ENCODE measurements at places on chromosomes 2 and 18. TPM values are rescaled to one million over a fixed set of nuclear protein-coding genes. Genes with fewer than 3 reads are reported as not detected.

SCN1A gene
- total RNA-seq = 0.41 TPM

QPCT gene
- 11.0 TPM for total RNA-seq

LMAN1 gene
- total RNA-seq = 64.7 TPM

CFAP210 gene
- total RNA-seq = 3.3 TPM

LOXHD1 gene
- not detected for total RNA-seq

TMEM182 gene
- under 0.01 TPM for total RNA-seq

DNA sequence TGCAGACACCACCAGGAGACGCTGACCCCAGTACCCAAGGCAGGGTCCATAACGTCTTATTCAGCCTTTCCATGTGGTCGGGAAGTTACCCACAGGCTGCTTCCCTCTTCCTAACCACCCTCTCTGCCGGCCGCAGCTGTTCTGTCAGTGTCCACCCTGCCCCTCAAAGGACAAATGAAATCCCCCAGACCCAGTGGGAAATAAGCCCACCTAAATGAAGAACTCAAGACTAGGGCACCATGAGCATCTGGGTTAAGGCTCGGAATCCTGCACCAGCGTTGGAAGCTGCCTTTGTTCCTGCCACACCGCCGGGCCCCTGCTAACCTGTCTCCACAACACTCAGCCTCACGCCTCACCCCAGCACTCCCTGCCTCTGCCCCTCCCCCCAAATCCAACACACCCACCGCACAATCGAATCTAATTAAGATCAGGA lies 21.7 kb downstream of the BCL11A start:
- H3K36me3 ChIP-seq = no peaks in the 10 kb centered on the region
- peaks cover 16% of the 10 kb centered on the region for H3K27me3 ChIP-seq
- no peak overlapping the region for H3K27ac ChIP-seq
- H3K4me3 ChIP-seq = no peak overlapping the region
- no peaks in the 10 kb centered on the region for H3K4me1 ChIP-seq

- H3K4me1 ChIP-seq = no peaks in the 10 kb centered on the region
- DNase-seq = no peak
Measured at GRCh38 chr2:229715895-229716507, 1.6 kb upstream of the DNER start.

DNA sequence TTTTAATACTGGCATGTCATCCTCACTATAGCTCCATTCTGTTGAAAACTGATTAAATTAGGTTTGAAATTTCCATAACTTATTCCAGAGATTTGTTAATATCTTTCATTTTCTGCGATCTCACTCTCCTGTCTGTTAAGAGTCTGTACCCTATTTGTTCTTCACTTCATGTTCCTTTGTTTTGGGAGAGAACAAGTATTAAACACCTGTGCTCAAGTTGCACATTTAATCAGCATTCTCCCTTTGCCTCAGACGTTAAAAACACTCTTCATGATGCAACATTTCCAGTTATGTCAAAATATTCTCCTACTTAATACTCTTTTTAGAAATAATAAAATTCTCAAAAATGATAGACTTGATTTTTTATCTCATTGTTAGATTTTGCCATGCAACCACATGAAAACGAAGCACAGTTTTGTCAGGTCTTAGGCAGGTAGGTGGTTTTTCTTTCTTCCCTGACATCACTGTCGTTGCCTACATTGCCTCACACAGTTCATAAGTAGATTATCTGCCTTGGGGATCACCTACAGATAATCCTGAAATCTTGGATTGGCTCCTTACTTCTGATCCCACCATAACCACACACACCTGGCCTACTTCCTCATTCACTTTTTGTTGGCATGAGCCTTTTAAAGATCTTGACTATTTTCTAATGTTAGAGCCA lies 109.9 kb downstream of the GAREM1 start:
- H3K27me3 ChIP-seq = no peaks in the 10 kb centered on the region
- H3K36me3 ChIP-seq = no peaks in the 10 kb centered on the region
- H3K27ac ChIP-seq = no peak overlapping the region
- DNase-seq = no peak
- peaks cover 4% of the 10 kb centered on the region for H3K4me1 ChIP-seq
- H3K4me3 ChIP-seq = no peak overlapping the region

- H3K27ac ChIP-seq = no peak overlapping the region
- H3K4me1 ChIP-seq = no peaks in the 10 kb centered on the region
- no peak for DNase-seq
- no peak overlapping the region for H3K4me3 ChIP-seq
- H3K27me3 ChIP-seq = no peaks in the 10 kb centered on the region
Measured at GRCh38 chr2:230916218-230916617, 8.8 kb downstream of the GPR55 start.

GRCh38 chr2:210224591-210224940 lies 681 bp downstream of the ACADL start:
- H3K27me3 ChIP-seq = peaks cover 10% of the 10 kb centered on the region
- no peak overlapping the region for H3K27ac ChIP-seq
- H3K4me1 ChIP-seq = no peaks in the 10 kb centered on the region
- DNase-seq = no peak
- no peaks in the 10 kb centered on the region for H3K36me3 ChIP-seq

DNA sequence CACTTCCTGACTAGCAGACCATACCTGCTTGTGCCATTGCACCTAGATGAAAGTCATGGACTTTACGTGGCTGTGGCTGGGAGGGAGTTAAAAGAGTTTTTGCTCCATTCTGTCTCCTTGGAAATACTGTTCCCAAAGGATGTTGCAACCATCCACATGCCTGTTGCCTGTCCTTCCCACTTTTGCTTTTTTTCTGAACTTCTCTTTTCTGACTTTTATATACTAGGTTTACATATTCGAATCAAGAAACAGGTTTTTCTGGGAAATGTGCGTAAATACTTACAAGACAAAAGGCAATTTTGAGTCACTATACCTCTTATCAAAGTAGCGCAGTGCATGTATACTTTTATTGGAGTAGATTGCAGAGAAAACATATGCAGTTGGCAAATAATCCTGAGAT lies 244.8 kb downstream of the PRKCE start:
- no peaks in the 10 kb centered on the region for H3K4me1 ChIP-seq
- no peak for DNase-seq
- H3K4me3 ChIP-seq = no peak overlapping the region
- H3K27ac ChIP-seq = no peak overlapping the region
- H3K27me3 ChIP-seq = no peaks in the 10 kb centered on the region

- no peaks in the 10 kb centered on the region for H3K4me1 ChIP-seq
- H3K27me3 ChIP-seq = no peaks in the 10 kb centered on the region
- H3K4me3 ChIP-seq = no peak overlapping the region
- DNase-seq = no peak
Measured at GRCh38 chr2:69114534-69114933, 101.6 kb downstream of the ANTXR1 start.

DNA sequence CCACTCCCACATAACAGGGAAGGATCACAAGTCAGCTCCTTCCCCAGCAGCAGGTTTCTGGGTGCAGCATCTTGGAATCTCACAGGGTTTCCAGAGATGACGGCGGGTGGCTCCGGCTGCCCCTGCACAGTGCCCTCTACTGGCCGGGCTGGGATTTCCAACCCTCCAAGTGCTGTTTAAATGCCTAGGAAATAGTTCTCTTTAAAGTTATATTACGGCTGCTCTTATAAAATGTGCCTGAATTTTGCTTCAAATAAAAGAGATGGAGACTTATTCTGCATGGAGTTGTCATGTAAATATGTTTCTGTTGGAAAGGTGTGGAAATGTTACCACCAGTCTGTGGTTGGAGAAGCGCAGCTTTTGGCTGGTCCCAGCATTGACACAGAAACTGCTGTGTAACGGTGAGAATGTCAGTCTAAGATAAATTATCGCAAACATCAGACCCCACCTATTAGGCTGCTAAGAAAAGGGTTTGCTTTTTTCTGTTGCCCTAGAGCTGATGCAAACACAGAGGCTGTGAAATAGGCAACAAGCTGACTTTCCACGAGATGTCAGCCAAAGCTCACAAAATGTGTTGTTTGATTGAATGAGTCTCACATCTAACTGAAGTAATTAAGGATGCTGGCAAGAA lies 3.3 kb upstream of the HJURP start:
- H3K36me3 ChIP-seq = no peaks in the 10 kb centered on the region
- H3K27ac ChIP-seq = no peak overlapping the region

GRCh38 chr2:223043164-223043941 lies 8.6 kb upstream of the KCNE4 start:
- H3K27ac ChIP-seq = no peak overlapping the region
- no peaks in the 10 kb centered on the region for H3K36me3 ChIP-seq
- H3K4me3 ChIP-seq = no peak overlapping the region
- no peaks in the 10 kb centered on the region for H3K4me1 ChIP-seq
- DNase-seq = no peak
- H3K27me3 ChIP-seq = no peaks in the 10 kb centered on the region

- no peaks in the 10 kb centered on the region for H3K36me3 ChIP-seq
- no peaks in the 10 kb centered on the region for H3K4me1 ChIP-seq
- no peak overlapping the region for H3K27ac ChIP-seq
- DNase-seq = no peak
Measured at GRCh38 chr2:43718530-43719124, 42.4 kb upstream of the C1GALT1C1L start.

DNA sequence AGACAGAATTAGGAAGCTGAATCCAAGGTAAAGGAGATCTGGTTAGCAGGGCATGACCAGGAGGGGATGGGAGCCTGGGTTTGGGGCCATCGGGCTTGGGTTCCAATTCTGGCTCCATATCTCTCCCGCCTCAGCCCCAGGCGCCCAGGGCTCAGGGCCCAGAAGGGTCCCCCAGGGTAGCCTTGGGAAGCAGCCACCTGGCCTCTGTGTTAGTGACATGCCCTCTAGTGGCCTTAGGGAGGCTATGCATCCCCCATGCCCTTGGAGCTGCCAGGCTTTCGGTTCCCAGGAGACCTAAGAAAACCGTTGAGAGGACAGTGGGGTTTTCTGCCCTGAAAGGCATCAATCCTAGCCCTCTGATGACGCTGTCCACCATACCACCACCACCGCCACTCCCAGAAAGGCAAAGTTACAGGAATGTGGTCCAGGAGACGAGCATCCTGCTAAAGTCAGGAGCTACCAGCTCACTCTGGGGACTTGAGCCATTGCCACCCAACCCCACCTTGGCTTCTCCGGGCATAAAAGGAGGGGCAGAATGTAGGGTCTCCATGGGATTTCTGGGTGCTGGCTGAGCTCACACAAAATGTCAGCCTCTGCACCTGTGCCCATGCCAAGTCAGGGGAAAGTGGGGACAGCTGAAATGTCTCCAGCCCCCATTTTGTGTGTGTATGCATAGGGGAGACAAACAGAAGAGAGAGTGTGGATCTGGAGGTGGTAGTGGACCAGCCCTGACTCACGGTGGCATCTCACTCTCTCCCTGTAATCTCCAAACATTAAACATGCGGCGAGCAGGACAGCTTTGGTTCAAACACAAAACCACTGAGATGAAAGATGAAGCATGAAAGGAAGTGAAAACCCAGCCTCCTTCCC lies 56.5 kb downstream of the EMX1 start:
- DNase-seq = no peak
- no peak overlapping the region for H3K27ac ChIP-seq
- H3K4me1 ChIP-seq = no peaks in the 10 kb centered on the region
- H3K36me3 ChIP-seq = no peaks in the 10 kb centered on the region

DNA sequence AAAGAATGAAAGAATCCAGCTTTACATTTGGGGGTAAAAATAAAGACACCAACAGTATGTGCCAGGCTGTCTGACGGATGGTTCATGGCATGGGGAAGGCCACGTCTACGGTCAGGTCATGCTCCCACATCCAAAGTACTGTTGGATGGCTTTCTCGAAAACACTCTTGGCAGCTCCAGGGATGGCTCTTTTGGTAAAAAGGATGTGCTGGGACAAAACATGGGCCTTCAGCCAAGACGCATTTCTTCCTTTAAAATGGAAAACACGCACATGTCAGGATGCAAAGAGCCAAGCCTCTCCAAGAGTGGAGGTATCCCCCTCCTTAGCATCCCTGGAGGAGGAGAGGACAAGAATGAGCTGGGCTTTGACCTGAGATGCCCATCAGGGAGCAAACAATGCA lies 376.5 kb upstream of the KLHL29 start:
- no peaks in the 10 kb centered on the region for H3K36me3 ChIP-seq
- H3K4me1 ChIP-seq = no peaks in the 10 kb centered on the region
- H3K4me3 ChIP-seq = no peak overlapping the region
- no peak overlapping the region for H3K27ac ChIP-seq

DNA sequence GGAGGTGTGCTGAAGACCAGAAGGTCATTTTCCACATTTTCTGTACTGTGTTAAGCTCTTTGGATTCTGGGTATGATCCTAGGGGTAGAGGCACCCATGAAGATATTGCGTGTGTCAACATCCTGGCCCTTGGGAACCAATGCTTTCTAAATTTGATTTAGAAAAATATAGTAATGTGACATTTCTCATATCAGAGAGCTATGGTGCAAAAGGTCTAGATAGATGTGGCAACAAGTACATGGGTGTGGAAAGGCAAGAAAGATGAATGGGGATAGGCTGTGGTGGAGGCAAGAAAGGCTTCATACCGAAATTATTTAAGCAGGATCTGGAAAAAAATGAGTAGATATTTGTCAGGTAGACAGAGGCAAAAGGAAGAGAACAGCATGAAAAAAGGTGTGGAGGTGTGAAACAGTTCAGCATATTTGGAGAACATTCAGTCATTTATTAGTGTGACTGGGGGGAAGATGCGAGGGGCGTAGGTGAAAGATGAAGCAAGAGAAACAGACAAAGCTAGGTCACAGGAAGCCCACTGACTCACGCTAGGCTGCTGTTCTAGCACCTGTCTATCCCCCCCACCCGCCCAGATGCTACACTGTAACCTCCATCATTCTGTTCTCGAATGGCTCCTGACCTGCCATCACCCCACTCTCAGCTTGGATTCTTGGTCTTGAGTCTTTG lies 11.7 kb downstream of the DOK1 start:
- no peak overlapping the region for H3K27ac ChIP-seq
- H3K36me3 ChIP-seq = no peaks in the 10 kb centered on the region
- H3K4me1 ChIP-seq = no peaks in the 10 kb centered on the region
- no peaks in the 10 kb centered on the region for H3K27me3 ChIP-seq
- no peak overlapping the region for H3K4me3 ChIP-seq
- DNase-seq = no peak

DNA sequence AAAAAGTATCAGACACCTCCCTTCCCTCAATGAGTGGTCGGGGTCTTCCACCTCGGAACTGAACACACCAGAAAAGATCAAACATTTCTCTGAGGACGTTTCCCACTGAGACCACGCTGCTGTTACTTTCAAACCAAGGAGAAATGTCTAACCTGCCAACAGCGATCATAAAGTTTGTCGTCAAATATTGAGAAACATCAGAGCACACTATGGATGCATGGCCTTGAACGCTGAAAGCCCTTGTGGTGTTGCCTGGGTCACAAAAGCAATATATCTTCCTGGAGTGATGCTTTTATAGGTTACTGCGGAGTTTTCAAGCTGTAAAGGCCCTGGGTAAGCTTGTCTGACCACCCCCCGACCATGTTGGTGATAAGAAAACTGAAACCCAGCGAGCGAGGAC lies 70.2 kb upstream of the ID2 start:
- H3K27ac ChIP-seq = no peak overlapping the region
- no peaks in the 10 kb centered on the region for H3K27me3 ChIP-seq
- H3K4me3 ChIP-seq = no peak overlapping the region
- H3K4me1 ChIP-seq = no peaks in the 10 kb centered on the region
- no peak for DNase-seq

GRCh38 chr2:199775267-199775666 lies 75.7 kb downstream of the FTCDNL1 start:
- no peaks in the 10 kb centered on the region for H3K4me1 ChIP-seq
- H3K36me3 ChIP-seq = no peaks in the 10 kb centered on the region
- no peak for DNase-seq
- H3K27ac ChIP-seq = no peak overlapping the region
- no peak overlapping the region for H3K4me3 ChIP-seq

GRCh38 chr18:24595561-24596031 lies 135.2 kb downstream of the HRH4 start:
- no peak overlapping the region for H3K4me3 ChIP-seq
- H3K4me1 ChIP-seq = no peaks in the 10 kb centered on the region
- H3K27me3 ChIP-seq = no peaks in the 10 kb centered on the region
- DNase-seq = no peak
- H3K36me3 ChIP-seq = no peaks in the 10 kb centered on the region
